ENCODE measurements at places on chromosomes 2 and 18. TPM values are rescaled to one million over a fixed set of nuclear protein-coding genes. Genes with fewer than 3 reads are reported as not detected.

DNA sequence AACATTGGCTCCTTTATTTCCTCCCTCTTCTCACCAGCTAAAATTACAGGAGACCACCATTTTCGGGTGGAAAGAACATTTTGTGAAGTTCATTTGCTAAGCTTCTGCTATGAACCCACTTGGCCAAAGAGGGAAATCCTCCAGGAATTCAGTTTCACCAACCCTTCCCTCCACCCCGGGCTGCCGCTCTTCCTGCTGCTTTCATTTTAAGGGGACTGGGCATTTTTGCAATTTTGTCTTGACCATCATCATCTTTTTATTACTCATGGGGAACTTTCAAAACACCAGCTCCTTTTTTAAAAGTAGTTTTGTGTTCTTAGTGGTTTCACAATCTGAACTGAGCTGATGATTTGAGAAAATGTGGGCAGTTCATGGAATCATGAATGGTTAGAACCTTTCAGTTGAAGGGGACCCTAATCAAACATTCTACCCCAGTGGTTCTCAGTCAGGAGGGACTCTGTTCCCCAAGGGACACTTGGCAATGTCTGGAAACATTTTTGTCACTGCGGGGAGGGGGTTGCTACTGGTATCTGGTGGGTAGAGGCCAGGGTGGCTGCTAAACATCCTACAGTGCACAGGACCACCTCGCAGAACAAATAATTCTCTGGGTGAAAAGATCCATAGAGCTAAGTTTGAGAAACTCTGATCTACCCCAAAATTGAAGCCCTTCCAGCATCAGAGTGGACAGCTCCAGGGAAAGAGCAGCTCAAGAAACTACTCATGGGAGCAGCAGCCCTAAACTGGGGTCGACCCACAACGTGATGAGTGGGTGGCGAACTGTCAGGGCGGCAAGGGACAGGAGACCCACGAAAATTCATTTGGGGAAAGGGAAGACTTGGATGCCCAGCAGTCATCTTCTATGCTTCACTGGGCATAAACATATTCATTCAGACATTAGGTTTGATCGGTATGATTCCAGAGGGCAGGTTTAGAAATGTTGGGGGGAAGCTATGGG, 92.9 kb downstream of the ACKR3 start:
- H3K27ac ChIP-seq: no peak overlapping the region
- H3K4me3 ChIP-seq: no peak overlapping the region
- no peaks in the 10 kb centered on the region for H3K4me1 ChIP-seq
- no peaks in the 10 kb centered on the region for H3K27me3 ChIP-seq
- H3K36me3 ChIP-seq: no peaks in the 10 kb centered on the region

DNA sequence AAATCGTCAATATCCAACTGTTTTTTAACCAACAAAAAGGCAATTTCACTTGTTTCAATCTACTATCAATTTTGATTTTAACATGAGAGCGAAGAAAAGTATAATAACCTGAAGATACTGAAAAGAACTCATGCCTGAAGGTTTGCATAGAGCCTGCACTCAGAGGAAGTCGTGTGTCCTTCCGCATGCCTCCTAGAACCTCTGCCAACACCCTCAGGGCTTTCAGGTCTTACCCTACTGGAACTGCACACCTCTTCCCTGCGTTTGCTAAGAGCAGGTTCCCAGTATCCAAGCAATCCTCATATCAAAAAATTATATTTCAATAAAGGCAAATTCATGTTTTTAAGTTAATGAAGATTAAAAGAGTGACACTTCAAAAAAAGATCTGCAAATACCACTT, 74.7 kb downstream of the PIAS2 start:
- no peak for DNase-seq
- no peaks in the 10 kb centered on the region for H3K36me3 ChIP-seq
- no peak overlapping the region for H3K4me3 ChIP-seq
- no peaks in the 10 kb centered on the region for H3K4me1 ChIP-seq
- H3K27me3 ChIP-seq: no peaks in the 10 kb centered on the region

GRCh38 chr2:217090024-217090473, 230.2 kb upstream of the TNP1 start:
- no peak overlapping the region for H3K27ac ChIP-seq
- no peak overlapping the region for H3K4me3 ChIP-seq
- H3K4me1 ChIP-seq: no peaks in the 10 kb centered on the region
- no peaks in the 10 kb centered on the region for H3K36me3 ChIP-seq
- no peaks in the 10 kb centered on the region for H3K27me3 ChIP-seq
- DNase-seq: no peak

DNA sequence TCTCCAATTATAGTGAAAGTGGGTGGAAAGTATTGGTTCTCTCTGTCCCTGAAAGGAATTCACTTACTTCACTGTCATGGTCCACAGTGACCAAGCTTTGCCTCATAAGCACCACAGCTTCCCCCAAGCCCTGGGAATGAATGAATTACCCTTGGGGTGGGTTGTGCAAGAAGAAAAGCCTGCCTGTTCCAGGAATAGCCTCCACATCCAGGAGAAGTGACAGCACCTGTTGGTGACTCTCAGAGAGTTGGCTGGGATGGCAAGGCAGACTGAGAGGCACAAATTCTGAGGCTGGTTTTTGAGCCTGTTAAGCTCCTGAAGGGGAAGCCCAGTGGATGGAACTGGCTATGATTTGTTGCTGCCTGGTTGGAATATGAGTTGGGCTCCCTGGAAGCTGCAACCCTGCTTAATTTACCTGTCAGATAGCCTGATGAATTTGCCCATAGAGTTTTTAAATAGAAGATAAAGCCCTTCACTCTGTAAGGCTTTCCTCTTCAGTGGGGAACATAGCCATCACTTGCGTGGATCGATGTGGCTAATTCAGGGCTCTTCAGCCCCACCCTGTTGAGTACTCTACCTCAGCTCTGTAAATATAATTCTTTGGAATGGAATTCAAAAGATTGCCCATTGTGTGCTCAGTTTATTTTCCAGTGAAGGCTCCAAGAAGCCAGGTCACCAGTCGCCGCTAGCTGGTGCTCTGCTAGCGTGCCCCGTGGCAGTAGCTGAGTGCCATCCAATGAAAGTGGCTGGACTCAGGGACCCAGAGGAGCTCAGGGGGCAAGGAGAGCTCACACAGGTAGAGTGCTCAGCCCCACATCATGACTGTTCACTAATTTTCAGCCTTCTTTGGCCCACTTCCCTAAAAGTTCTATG, 479.3 kb downstream of the IRS1 start:
- H3K4me3 ChIP-seq: no peak overlapping the region
- no peak overlapping the region for H3K27ac ChIP-seq
- DNase-seq: no peak
- H3K36me3 ChIP-seq: no peaks in the 10 kb centered on the region
- no peaks in the 10 kb centered on the region for H3K27me3 ChIP-seq

GRCh38 chr2:217643789-217644301, 358.9 kb downstream of the TNS1 start:
- H3K4me1 ChIP-seq: no peaks in the 10 kb centered on the region
- DNase-seq: no peak
- H3K36me3 ChIP-seq: no peaks in the 10 kb centered on the region
- H3K27ac ChIP-seq: no peak overlapping the region
- no peak overlapping the region for H3K4me3 ChIP-seq

DNA sequence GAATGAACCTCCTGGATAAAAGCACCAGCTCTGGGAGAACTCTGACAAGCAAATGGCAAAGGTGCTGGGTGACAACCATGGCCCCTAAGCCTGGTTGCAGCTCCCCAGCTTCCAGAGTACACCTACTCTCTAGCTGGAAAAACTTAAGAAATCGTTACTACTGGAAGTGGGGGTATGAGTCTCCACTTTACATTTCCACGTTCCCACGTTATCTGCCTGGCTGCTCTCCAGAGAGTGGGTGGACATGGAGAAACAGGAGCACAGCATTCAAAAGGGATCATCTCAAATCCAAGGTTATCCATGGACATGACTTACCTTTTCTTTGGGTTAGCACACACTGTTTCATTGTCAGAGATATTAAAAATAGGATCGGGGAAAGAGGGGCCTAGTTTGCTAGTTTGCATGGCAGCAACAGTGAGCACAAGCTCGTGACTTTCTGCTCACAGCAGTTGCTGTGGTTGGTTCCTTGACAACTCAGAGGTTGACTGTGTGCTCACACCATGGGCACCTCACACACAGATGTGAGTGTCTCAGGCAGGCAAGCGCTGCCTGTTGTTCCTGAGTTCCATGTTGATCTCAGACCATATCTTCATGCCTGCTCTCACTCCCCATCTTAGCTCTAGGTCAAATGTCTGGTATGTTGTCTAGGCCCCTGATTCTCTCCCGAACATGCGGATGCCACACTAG, 32.5 kb downstream of the PTPN18 start:
- H3K4me1 ChIP-seq: peaks cover 15% of the 10 kb centered on the region
- no peak for DNase-seq
- H3K4me3 ChIP-seq: no peak overlapping the region
- no peaks in the 10 kb centered on the region for H3K27me3 ChIP-seq

GRCh38 chr2:143176606-143177005, 47.4 kb downstream of the ARHGAP15 start:
- H3K27me3 ChIP-seq: no peaks in the 10 kb centered on the region
- H3K36me3 ChIP-seq: no peaks in the 10 kb centered on the region
- no peaks in the 10 kb centered on the region for H3K4me1 ChIP-seq
- no peak overlapping the region for H3K27ac ChIP-seq

DNA sequence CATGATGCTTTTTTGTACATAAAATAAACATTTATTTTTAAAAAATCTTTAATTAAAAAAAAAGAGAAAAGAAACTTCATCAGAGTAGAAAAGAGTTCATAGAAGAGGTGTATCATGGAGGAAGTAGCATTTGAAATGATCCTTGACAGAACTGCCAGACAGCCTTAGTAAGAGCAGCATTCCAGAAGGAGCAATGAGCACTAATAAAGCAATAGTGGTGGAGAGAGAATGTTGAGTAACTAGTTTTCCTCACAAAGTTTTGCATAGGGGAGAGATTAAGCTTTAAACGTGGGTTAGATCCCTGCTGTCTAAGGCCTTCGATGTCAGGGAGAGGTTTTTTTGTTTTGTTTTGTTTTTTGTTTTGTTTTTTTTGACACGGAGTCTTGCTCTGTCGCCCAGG, 29.8 kb upstream of the METTL21A start:
- DNase-seq: no peak
- no peaks in the 10 kb centered on the region for H3K4me1 ChIP-seq
- H3K36me3 ChIP-seq: no peaks in the 10 kb centered on the region
- H3K27me3 ChIP-seq: no peaks in the 10 kb centered on the region

- H3K27me3 ChIP-seq: no peaks in the 10 kb centered on the region
- H3K4me3 ChIP-seq: no peak overlapping the region
- no peak for DNase-seq
- no peaks in the 10 kb centered on the region for H3K36me3 ChIP-seq
Observed at GRCh38 chr2:118387509-118387908, 299.2 kb downstream of the INSIG2 start.

- peaks cover 25% of the 10 kb centered on the region for H3K36me3 ChIP-seq
- H3K4me3 ChIP-seq: no peak overlapping the region
- H3K27ac ChIP-seq: no peak overlapping the region
Observed at GRCh38 chr2:11762799-11763461, 16.5 kb downstream of the LPIN1 start.

- H3K4me1 ChIP-seq: no peaks in the 10 kb centered on the region
- H3K27me3 ChIP-seq: no peaks in the 10 kb centered on the region
- no peak for DNase-seq
- H3K27ac ChIP-seq: no peak overlapping the region
Observed at GRCh38 chr2:134572314-134573084, 146.3 kb downstream of the TMEM163 start.

IL1F10 gene
- total RNA-seq: not detected

ZAP70 gene
- total RNA-seq: 1.4 TPM

COBLL1 gene
- total RNA-seq: 16.3 TPM
